Endothelial cell of umbilical vein (primary cell): ENCODE measurements at places on chromosomes 11 and 22. TPM values are rescaled to one million over a fixed set of nuclear protein-coding genes. Genes with fewer than 3 reads are reported as not detected.

PVALB gene
- total RNA-seq = not detected in 2 replicates

SMIM35 gene
- not detected in 2 replicates for total RNA-seq

CBX6 gene
- 60.9 and 62.6 TPM in 2 replicates for total RNA-seq

IL18 gene
- 1.5 and 1.6 TPM in 2 replicates for total RNA-seq

RAB39A gene
- total RNA-seq = not detected in 2 replicates

HTR3A gene
- total RNA-seq = not detected in 2 replicates

CARD18 gene
- total RNA-seq = not detected in 2 replicates

RCOR2 gene
- total RNA-seq = 0.13 and 1.7 TPM in 2 replicates

CPT1A gene
- total RNA-seq = 52.1 and 62.1 TPM in 2 replicates

CHRM4 gene
- total RNA-seq = 0.22 TPM in 1 of 2 replicates, not detected in the other

RAG1 gene
- 1.2 and 2.0 TPM in 2 replicates for total RNA-seq

SAA1 gene
- total RNA-seq = not detected in 2 replicates

SAA4 gene
- total RNA-seq = not detected in 2 replicates

TSKU gene
- 16.2 and 22.5 TPM in 2 replicates for total RNA-seq

SERPING1 gene
- not detected in 2 replicates for total RNA-seq

LYVE1 gene
- total RNA-seq = 1.5 and 7.6 TPM in 2 replicates

HSPB2 gene
- total RNA-seq = not detected in 2 replicates

DEUP1 gene
- not detected in 2 replicates for total RNA-seq

OR56A1 gene
- total RNA-seq = not detected in 2 replicates

OR10A2 gene
- total RNA-seq = not detected in 2 replicates

OR4D10 gene
- not detected in 2 replicates for total RNA-seq

HPX gene
- total RNA-seq = 1.3 and 2.1 TPM in 2 replicates

PATZ1 gene
- 22.9 and 23.7 TPM in 2 replicates for total RNA-seq

GSTT2B gene
- 4.0 and 33.6 TPM in 2 replicates for total RNA-seq

C22orf42 gene
- total RNA-seq = not detected in 2 replicates

SLC7A4 gene
- total RNA-seq = not detected in 2 replicates

GGT1 gene
- total RNA-seq = 1.5 and 1.8 TPM in 2 replicates

MS4A10 gene
- total RNA-seq = not detected in 2 replicates

MALAT1 gene
- total RNA-seq = 7,529 and 7,700 TPM in 2 replicates

MAPK8IP1 gene
- 4.8 and 5.3 TPM in 2 replicates for total RNA-seq

TMEM225 gene
- total RNA-seq = not detected in 2 replicates

APOA5 gene
- not detected in 2 replicates for total RNA-seq

SLC25A45 gene
- 3.1 and 4.8 TPM in 2 replicates for total RNA-seq

CRYBB3 gene
- 1.2 and 1.7 TPM in 2 replicates for total RNA-seq

C1QTNF5 gene
- 126 and 130 TPM in 2 replicates for total RNA-seq

OPCML gene
- not detected in 2 replicates for total RNA-seq

CTSW gene
- not detected in 2 replicates for total RNA-seq

CHRM1 gene
- not detected in 2 replicates for total RNA-seq
